Myocyte (in vitro differentiated cells): ENCODE measurements at places on chromosomes 4 and X.

- no peak for DNase-seq
Observed at GRCh38 chr4:183183906-183184535, 85.0 kb downstream of the WWC2 start.

GRCh38 chr4:102114118-102114630 is 231.1 kb downstream of the SLC39A8 start:
- no peak for DNase-seq

DNA sequence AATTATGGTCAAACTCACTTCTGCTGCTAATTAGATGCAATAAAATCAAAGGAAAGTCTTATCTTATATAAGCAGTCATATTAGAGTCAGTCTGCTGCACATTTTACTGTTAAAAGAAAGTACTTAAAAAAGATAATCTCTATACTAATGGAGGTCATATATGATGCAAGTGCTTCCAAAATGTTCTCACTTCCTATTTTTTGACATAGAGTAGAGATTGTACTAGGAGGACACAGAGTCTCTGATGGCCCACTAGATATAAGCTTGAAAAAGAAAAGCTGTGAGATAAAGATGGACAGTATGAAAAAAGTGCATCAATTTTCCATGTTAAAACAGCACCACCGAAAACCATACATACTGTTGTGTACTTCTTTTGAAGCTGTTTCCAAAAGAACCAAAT is 196.9 kb downstream of the KLHL13 start:
- DNase-seq: no peak

DNA sequence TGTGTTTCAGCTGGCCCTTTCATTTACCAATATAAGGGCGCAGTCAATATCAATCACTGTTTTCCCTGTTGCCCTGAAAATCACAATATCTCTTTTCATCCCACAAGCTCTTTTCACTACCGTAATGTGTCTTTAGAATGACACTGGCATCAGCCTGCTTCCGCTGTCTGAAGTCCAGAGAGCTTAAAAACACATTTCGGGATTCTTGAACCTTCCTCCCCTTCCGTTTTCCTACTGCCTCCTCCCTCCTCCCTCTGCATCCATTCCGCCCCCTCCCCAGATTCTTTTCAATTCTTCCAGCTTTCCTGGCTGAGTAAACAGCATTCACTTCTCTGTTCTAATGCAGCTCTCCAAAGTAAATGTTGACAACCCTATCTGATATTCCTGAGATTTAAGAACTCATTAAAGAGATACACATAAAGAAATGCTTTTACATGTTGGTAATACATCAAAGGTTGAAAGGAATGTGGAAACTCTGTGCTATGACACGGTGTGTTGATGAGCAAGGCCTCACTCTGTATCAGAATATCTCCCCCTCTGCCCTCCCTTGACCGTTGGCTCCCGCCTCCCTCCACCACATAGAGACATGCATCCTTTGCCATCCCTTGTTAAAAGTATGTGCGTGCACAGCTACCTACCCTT is 83.5 kb upstream of the SPRY1 start:
- DNase-seq: no peak

DNA sequence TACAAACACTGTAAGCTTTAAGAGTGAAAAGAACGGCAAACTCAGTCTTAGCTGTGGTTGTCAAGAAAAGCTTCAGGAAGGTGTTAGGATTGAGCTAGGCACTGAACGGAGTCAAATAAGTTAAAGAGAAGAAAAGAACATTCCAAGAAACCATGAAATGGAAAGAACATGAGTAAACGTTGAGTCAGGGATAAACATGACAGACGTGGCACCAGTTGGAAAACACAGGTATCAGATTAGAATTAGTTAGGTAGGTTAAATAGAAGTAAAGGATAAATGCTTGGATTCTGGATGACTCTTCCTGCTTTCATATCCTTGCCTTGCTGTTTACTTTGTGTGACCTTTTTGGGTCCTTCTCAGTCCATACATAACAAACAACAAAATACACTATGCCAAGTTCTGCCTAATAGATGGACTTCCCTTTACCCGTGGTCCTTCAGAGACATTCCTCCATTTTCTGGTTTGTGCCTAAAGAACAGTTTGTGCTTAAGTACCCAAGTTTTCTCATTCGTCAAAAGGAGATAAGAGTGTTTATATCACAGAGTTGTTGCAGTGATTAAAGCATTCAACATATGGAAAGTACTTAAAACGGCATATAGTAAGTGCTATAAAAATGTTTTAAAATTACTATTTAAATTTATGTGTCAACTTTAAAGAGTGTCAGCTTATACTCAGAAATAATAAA is 446.9 kb downstream of the TMA16 start:
- peak; percentile 1 for DNase-seq

GRCh38 chr4:84730375-84730774 is 147.4 kb downstream of the CDS1 start:
- DNase-seq: no peak

DNA sequence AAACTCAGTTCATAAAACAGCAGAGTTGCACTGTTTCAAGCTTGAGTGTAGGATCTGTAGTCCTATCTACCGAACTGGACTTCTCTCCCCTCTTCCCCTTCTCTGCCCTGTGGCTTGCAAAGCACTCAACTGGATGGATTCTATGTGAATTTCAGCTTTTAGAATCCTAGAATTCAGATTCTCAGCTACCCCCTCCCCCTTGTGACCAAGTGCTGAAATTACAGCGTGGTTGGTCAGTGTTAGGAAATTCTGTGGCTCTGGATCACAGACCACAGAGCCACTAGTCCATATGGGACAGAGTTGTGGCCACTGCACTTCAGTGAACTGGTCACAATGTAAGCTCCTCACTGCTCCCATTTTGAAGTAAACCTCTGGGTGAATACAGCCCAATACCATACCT is 64.6 kb upstream of the TRPC5 start:
- DNase-seq: no peak

DNA sequence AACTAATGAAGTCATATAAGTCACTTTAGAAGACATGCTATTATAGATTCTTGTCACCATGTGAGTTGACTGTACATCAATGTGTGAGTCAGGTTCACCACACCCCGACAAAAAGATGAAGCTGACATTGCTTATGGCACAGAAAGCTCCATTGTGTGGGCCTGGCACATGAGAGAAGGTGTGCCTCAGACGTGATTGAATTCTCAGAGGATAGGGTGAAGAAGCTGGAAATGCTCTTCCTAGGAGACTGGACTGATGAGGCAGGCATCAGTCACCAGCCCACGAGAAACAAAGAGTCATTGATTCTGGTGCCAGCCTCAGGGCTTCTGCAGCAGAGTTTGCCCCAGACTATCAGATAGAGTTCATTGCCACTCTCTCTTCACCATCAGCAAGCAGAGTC is 35.9 kb upstream of the LRAT start:
- no peak for DNase-seq

DNA sequence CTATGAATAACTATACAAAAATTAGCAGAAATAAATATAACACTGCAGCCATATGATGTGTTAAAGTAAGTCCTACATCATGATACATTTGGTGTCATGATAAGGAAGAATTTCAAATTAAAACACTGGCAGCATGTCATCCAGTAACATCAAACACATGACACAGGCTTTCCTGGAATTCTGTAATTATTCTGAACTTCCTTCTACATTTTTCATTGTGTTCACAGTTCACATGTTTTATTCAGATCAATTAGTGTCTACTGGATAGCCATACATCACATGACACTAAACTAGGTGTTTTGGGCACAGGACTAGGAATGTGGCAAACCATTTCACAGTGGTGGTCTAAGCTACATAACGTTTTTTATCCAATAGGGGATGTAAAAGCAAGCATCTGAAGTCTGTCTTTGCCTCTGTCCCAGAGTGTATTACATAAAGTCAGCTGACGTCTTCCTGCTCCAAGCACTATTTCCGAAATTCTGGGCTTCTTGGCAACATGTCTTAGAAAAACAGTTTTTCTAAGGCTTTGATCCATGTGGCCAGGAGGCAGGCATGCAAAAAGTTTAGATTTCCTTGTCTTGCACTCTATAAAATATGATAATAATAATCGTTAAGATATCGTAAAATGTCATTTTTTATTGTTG is 707.9 kb downstream of the CENPC start:
- no peak for DNase-seq

GRCh38 chr4:23161787-23162186 is 469.1 kb downstream of the GBA3 start:
- no peak for DNase-seq

DNA sequence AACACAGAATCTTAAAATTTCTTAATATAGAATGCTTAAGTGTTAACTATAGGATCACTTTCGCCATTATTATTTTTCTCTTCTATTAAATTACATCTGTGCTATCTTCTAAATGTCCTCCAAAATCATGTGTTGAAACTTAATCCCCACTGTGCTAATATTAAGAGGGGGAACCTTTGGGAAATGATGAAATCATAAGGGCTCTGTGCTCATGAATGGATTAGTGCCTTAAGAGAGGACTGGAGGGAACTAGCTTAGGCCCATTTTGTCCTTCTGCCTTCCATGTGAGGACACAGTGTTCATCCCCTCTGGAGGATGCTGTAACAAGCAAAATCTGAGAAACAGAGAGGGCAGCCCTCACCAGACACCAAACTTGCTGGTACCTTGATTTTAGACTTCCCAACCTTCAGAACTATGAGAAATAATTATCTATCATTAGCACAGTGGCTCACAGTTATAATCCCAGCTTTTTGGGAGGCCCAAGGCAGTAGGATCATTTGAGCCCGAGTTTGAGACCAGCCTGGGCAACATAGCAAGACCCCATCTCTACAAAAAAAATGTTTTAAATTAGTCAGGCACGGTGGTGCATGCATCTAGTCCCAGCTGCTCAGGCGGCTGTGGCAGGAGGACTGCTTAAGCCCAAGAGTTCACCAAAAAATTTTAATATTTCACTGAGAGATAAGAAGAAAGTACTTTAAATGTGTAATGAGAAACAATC is 26.3 kb downstream of the KLHL8 start:
- no peak for DNase-seq

DNA sequence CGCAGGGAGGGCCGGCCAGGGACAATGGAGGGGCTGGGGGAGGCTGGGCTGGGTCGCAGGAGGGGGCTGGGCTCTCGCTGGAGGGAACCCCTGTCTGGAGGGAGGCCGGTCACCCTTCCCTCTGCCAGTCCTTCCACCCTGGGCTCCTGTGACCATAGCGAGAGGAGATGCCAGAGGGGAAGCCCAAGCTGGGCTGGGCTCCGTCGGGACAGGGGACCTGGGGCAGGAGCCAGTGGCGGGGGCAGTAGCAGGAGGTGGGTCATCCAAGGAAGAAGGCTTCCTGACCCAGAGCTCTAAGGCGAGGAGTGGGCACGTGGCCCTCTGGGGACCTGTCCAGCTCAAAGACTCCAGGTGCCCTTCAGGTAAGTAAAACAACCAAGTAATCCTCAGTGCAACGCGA is 16.9 kb downstream of the CTAG1B start:
- DNase-seq: no peak

GRCh38 chrX:10615931-10616774 is 4.2 kb downstream of the MID1 start:
- peak; percentile 51 for DNase-seq
